ENCODE measurements at places on chromosomes 4 and X.

DNA sequence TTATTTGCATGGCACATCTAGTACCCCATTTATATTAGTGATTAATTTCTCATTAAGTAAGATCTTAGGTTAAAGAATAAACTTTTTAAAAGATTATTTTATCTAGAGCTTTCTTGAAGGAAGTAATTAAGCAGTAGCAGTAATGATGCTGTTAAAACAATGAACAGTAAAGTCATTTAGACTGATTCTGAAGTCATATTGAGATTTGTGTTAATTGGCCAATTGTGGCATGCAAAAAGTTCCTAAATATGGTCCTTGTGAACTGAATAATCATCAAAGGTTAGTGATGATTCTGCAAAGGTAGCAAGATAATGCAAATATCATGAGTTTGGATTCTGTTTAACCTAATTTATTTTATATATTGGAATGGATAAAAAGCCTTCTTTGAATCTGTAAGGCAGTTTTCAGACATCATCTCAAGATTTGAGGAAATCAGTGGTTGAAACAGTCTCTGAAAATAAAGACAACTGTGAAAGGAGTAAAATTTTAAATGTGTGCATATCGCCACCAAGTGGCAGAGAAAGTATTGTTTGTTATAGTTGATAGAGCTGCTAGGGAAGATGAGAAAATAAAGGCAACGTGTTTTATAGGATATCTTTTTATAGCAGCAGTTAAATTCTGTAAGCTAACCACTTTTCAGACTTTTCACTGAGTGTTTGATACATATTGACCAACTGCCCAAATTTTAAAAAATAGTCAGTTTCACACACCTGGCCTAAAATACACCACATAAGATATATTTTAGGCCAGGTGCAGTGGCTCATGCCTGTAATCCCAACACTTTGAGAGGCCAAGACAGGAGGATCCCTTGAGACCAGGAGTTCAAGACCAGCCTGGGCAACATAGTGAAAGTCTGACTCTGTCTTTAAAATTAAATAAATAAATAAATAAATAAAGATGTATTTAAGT, 79.6 kb downstream of the CCKAR start:
- peak; percentile 34 for DNase-seq

- DNase-seq = no peak
These were observed 32.2 kb downstream of the ZCCHC12 start for GRCh38 chrX:118855681-118856310.

DNA sequence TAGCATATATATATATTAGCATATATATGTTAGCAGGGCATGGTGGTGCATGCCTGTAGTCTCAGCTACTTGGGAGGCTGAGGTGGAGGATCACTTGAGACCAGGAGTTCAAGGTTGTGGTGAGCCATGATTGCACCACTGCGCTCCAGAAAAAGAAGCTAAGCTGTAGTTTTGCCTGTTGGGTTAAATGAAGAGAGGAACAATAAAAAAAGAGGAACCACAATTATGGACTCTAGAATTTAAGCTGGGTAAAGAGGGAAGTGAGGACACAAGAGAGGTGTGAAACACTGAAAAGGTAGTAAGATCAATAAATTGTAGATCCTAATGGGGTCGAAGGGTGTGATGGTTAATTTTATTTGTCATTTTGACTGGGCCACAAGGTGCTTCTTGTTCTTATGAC, 40.5 kb upstream of the HSD17B10 start:
- no peak for DNase-seq

GRCh38 chr4:54016504-54016903, 47.9 kb downstream of the CHIC2 start:
- DNase-seq = no peak

DNA sequence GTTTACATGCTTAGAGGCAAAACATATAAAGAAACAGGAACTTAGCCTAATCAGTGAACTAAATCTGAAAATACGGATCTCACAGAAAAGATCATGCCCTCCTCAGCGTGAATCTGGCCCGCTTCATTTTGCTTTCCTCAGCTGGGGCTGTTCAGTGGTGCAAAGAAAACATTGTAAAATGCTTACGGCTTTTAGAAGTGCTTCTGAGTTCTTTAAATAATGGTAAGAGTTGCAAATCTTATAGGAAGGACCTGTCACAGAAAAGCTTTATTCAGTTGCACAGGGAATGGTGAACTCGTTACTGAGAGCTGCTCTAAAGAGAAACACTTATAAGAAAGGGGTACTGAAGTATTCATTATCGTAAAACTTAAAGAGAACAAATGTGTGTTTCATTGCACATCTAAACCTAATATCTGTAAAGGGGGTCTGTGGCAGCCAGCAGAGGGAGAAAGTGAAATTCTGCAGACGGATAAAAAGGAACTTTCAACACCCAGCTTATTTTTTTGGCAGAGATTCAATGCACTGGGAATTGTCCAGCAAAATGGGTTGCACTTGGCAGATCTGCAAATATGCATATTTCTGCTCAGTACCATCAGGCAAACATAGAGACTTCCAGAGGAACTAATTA, 139.2 kb upstream of the ANK2 start:
- no peak for DNase-seq

DNA sequence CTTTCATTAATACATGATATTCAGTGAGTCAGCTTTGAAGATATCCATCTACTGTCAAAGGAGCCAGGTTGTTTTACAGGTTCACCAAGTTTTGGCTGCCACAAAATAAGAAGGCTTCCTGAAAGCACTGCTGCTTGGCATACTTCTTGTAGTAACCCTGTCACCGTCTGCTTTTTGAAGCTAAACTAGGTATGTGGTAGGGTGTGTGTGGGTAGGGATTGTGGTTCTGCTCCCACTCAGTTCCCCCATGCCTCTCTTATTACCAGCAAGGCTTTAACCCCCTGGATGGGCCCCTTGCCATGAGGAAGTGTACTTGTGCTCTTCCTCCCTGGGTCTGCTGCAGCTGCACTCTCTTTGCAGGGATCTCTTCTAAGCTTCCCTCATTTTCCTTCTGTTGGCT, 191.2 kb downstream of the BANK1 start:
- DNase-seq = no peak

DNA sequence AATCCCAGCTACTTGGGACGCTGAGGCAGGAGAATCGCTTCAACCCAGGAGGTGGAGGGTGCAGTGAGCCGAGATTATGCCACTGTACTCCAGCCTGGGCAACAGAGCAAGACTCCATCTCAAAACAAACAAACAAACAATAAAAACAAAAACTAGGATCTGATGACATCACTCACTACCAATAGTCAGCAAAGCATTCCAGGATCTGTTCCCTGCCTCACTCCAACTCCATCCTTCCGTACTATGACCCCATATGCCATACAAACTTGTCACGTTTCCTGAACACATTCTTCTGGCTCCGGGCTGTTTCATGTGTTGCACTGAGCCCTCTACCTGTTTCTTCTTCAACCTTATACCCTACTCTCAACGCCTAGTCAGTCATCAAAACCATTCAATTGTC, 47.3 kb downstream of the RBM47 start:
- DNase-seq = no peak

- DNase-seq = no peak
These were observed 115.6 kb upstream of the DIAPH2 start for GRCh38 chrX:96569034-96569433.

- peak; percentile 31 for DNase-seq
These were observed 1718.9 kb downstream of the C4orf33 start for GRCh38 chr4:130814896-130815295.

GRCh38 chr4:54902271-54902670, 223.1 kb downstream of the KDR start:
- DNase-seq = no peak

All from NCI-H2171 treated with DMSO at 0.1 percent for 48 hours (cell line).